ENCODE measurements at places on chromosomes 5 and 9.

- DNase-seq: no peak
These were observed 120.7 kb upstream of the PCA3 start for GRCh38 chr9:76643399-76644117.

GRCh38 chr5:43227655-43228054, 35.6 kb downstream of the NIM1K start:
- DNase-seq: no peak

- no peak for DNase-seq
These were observed 53.2 kb upstream of the FBXW11 start for GRCh38 chr5:172059661-172060100.

GRCh38 chr5:169636477-169637084, 494 bp upstream of the DOCK2 start:
- DNase-seq: no peak

DNA sequence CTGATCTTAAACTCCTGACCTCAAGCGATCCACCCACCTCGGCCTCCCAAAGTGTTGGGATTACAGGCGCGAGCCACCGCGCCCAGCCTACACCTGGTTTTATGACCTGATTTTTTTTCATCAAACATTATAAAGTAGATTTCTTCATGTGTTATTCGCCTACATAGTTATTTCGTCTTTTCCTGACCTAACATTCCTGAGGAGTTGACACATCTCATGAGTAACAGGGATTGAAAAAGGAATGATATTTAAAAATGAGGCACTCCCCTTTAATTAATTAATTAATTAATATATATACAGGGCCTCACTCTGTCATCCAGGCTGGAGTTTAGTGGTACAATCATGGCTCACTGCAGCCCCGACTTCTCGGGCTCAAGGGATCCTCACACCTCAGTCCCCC, 20.2 kb upstream of the MTMR12 start:
- DNase-seq: no peak
